ENCODE measurements at places on chromosomes 6 and 20.

DNA sequence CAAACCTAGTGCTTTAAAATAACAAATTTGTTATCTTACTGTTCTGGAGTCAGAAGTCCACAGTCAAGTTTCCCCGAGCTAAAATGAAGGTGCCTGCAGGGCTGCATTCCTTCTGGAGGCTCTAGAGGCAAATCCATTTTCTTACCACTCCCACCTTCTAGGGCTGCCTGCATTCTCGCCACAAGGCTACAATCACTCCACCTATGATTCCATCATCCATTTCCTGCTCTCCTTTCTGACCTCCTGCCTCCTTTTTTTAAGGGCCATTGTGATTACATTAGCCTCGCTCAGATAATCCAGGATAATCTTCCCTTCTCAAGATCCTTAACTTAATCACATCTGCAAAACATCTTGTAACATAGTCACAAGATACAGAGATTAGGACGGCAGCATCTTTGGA lies 42.4 kb upstream of the SIRT5 start:
- no peak for DNase-seq

DNA sequence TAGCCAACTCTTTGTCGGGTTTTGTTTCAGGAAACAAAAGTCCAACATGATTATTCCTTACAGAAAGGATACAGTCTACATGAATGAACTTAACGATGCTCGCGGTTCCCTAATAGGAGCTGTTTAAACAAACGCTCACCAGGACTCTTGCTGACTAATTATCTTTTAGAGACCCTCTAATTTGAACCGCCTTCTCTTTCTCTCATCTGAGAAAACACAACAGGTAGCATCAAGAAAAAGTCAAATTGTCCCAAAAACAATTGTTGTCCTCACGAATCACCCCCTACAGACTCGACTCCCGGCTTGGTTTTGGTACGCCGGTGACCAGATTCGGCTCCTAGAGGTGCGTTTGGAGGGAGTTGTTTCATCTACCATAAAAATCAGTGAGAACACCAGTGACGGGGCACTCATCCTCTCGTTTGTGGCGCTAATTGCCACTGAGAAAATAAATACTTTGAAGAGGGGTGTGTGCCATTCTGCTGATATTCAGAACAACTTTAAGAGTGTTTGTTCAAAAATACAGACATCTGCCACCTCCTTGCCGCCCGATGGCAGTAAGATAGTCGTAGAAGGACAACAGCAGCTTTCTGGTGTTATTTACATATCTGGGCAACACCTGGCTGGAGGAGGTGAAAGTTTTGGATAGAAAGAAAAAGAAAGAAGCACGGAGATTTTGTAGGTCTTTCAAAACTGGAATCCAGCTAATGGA lies 1.1 kb upstream of the SIM1 start:
- no peak for DNase-seq

- DNase-seq, result no peak
Observed at GRCh38 chr6:3549314-3549940, 92.6 kb upstream of the SLC22A23 start.

- no peak for DNase-seq
Observed at GRCh38 chr6:88004707-88005106, 42.9 kb upstream of the SPACA1 start.

DNA sequence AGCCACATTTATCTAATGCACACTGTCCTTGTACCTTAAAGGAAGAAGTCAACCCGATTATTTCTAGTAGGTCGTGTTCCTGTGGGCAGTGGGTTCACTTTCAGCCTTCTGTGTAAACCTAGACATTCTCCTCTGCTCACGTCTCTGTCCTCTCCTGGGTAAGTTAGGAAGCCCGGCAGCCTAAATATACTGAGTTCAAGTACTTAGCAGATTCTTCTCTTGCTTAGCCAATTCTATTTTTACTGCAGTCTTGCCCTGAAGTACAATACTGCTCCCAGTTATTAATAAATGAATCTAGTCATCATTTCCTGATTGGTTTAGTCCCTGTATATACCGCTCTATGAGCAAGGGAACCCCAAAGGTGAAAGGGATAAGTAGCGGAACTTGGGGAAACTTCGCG lies 14.6 kb upstream of the GPR63 start:
- DNase-seq, result no peak

DNA sequence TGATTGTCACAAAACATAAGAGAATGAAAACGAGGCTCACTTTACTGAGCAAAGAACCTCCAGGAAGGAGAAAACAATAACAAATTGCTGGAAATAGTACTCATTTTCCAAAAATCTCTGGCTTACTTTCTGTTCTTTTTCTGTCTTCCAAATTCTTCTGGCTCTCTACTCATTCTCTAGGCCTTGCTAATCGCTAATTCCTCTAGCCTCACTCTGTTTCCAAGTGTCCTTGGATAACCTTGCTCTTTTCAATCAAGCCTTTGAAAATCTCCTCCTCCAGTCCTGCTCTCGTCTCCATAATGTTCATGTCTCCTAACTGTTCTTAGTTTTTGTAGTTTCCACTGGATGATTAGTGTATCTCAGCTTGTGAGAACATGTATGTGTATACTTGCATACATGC lies 96.2 kb upstream of the MAP7 start:
- DNase-seq, result no peak

- no peak for DNase-seq
Observed at GRCh38 chr6:138570725-138571029, 71.4 kb upstream of the NHSL1 start.

GRCh38 chr6:42378536-42378935 lies 73.2 kb downstream of the TRERF1 start:
- DNase-seq, result no peak

DNA sequence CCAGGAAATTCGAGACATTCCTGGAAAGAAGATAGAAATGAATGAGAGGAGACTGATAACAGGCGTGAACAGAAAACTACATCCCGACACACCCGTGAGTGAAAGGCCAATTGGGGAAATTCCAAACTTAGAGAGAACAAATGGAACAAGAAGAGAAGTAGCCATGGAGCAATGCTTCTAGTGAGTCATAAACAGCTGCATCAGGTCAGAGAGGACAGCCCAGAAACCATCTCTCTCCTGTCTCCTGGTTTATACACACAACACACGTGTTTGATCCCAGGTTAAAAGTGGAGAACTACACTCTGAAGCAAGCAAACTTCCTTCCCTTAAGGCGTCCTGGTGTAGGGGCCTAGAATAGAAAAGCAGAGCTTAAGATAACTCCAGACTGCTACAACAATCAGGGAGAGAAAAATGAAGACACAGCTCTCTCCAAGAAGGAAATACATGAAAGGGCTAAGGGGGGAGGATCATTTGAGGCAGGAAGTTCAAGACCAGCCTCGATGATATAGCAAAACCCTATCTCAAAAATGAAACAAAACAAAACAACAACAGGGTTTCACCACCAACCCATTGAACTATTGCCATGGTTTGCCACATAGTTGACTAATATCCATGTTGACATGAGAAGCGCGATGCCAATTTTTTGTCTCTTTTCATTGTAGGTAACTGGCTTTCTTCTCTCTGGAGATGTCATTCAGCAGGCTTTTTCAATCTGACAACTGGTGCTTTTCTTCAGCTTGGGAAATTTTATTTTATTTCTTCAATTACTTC lies 26.9 kb downstream of the NRN1 start:
- DNase-seq, result no peak

GRCh38 chr6:170130201-170130621 lies 160.7 kb downstream of the DLL1 start:
- no peak for DNase-seq

DNA sequence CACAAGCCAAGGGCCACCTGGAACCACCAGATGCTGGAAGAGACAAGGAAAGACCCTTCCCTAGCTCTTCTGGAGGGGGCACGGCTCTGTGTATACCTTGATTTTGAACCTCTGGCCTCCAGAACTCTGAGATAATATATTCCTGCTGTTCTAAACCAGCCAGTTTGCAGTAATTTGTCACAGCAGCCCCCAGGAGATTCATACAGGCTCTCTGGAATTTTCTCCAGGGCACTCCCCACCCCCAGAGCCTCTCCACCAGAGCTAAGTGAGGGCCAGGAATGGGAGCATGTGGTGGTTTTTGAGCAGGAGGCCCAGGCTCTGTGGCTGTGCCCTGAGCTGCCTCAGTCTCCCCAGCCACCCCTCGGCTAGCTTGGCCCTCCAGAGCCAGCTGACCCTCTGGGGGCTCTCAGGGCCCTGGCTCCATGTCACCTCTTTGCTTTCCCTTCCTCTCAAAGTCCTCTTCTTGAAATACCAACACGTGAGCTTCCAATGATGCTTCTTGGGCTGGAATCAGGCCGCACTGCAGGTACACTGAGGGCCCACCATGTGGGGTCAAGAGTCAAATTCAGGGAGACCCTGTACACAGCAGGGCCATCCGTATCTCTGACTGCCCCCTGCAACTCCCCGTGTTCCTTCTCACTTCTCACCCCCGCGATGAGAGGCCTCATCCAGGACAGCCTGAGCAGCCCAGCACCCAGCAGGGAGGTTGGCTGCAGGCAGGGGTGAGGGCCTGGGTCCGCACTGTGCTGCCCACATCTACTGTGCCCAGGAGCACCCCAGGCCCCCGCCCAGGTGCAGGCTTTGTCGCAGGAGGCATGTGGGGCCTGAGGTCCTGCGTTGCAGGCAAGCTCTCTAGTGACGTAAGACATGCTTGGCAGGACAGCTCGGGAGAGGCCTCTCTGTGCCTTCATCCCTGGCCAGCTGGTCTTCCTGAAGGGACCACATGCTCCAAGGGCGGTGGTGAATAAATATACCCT lies 155.5 kb downstream of the ANKRD60 start:
- no peak for DNase-seq

DNA sequence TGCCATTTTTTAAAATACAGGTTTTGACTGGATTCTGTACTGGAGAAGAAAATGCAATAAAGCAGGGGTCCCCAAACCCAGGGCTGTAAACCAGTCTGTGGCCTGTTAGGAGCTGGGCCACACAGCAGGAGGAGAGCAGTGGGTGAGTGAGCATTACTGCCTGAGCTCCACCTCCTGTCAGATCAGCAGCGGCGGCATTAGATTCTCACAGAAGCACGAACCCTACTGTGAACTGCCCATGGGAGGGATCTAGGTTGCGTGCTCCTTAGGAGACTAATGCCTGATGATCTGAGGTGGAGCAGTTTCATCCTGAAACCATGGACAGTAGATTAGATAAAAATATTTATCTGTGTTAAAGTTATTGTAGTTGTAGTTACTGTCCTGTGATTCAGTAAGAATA lies 21.1 kb upstream of the FBXO9 start:
- DNase-seq, result no peak

- DNase-seq, result no peak
Observed at GRCh38 chr20:43843096-43843964, 71.3 kb upstream of the TOX2 start.

GRCh38 chr20:3766422-3767109 lies 987 bp downstream of the ADISSP start:
- no peak for DNase-seq

- no peak for DNase-seq
Observed at GRCh38 chr6:110181131-110182030, 1.2 kb downstream of the CDC40 start.

DNA sequence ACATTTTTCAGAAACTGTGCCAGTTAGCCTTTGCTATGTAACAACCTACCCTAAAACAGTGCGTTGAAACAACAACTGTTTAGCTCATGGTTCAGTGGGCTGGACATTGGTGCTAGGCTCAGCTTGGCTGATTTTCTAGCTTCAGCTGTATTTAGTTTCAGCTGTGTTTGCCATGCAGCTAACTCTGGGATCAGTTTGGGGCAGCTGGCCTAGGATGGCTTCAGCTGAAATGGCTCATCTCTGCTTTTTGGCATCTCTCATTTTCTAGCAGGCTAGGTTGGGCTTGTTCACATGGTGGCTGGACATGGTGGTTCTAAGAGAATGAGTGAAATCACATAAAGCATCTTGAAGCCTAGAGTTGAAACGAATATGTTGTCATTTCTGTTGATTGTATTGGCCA lies 464.2 kb downstream of the QKI start:
- no peak for DNase-seq

- DNase-seq, result no peak
Observed at GRCh38 chr6:122678841-122679240, 68.6 kb downstream of the PKIB start.

- DNase-seq, result no peak
Observed at GRCh38 chr20:25293910-25294458, 46.1 kb downstream of the PYGB start.

GRCh38 chr20:61770113-61770585 lies 295.5 kb downstream of the TAF4 start:
- no peak for DNase-seq

GRCh38 chr6:42043787-42044475 lies 6.4 kb upstream of the TAF8 start:
- DNase-seq, result peak; percentile 61

DNA sequence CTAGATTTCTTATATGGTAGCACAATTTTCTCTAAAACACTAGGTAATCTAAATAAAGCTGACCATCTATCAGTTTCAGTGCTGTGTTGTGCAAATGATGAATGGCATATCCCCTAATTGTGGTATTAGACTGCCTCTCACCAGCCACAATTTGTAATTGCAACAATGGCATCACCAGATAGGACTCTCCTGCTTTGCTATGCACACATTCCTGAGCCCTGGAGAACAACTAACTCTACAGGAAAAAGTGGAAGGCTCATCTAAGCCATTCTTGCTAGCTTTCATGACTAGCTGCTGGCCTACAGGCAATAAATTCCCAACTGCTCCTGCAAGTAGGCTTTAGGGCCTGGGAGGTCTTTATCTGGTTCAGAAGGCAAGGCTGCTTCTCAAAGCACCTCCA lies 974.1 kb downstream of the EYS start:
- no peak for DNase-seq

- no peak for DNase-seq
Observed at GRCh38 chr6:108897371-108897770, 49.1 kb downstream of the ARMC2 start.

- DNase-seq, result no peak
Observed at GRCh38 chr6:127446356-127446755, 12.8 kb downstream of the KIAA0408 start.

- no peak for DNase-seq
Observed at GRCh38 chr6:120304223-120304622, 954.7 kb upstream of the MAN1A1 start.

DNA sequence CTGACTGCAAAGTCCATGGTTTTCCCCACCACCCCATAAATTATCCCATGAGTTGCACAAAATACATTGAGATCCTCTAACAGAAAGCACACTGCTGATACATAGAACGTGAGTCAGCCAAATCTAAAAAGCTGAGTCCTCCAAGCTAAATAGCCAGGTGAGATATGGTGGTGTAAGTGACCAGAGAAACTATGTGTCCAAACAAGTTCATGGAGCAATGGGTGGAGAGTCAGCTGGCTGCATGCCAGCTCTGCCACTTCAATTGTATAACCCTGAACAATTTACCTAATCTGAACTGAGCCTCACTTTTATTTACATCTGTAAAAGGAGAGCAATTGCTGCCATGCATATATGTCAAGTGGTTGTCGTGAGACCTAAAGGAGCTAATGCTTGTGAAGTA lies 9.7 kb downstream of the SNAP25 start:
- DNase-seq, result no peak

- no peak for DNase-seq
Observed at GRCh38 chr20:52441710-52442109, 250.1 kb upstream of the ZFP64 start.

- no peak for DNase-seq
Observed at GRCh38 chr6:28863604-28864325, 60.0 kb downstream of the TRIM27 start.
